T follicular helper cell (primary cell): ENCODE measurements at places on chromosomes 2 and 18.

DNA sequence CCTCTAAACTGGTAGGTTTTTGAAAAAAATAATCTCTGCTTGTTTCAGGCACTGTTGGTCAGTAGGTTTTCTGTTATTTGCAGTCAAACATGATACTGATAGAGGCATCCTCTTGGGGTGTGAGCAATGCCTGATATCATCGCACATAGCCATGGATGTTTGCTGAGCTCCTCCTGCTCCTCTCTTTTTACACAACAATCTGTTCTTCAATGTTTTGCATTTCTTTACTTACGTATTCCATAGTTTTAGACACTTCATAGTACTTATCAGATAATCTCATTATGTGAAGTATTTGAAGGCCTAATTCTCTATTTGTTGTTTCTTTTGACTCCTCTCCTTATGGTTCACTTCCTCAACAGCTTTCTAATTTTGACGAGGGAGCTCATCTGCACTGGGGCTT is 23.0 kb upstream of the HS6ST1 start:
- DNase-seq: no peak

GRCh38 chr2:219886615-219887014 is 259.2 kb downstream of the SLC4A3 start:
- DNase-seq: no peak

DNA sequence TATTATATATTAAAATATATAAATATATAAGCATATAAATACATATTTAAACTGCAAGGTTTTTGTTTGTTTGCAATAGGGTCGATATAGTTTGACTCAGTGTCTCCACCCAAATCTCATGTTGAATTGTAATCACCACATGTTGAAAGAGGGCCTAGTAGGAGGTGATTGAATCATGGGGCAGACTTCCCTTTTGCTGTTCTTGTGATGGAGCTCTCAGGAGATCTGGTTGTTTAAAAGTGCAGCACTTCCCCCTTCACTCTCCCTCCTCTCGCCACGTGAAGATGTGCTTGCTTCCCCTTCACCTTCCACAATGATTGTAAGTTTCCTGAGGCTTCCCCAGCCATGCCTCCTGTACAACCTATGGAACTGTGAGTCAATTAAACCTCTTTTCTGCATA is 2137.3 kb upstream of the CELF4 start:
- no peak for DNase-seq

GRCh38 chr2:46342566-46343315 is 45.5 kb downstream of the EPAS1 start:
- no peak for DNase-seq

- DNase-seq: no peak
Observed at GRCh38 chr2:176239031-176239430, 30.2 kb upstream of the MTX2 start.

DNA sequence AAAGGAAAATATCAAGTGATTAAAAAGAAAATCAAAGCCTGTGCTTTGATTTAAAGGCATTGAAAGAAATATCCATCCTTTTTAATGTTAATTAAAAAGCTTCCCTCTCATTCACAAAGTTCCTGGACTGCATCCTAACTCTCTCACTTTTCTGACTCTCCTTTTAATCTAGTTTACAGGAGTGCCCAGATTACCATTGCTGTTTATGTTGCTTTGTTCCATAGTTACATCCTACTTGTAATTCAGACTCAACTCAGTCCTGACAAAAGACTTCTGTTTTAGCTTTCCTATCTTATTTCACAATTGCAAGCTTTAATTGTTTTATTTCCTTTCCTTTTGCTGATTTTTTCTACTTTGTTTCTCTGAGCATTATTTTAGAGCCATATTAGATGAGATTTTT is 160.7 kb upstream of the DTNA start:
- DNase-seq: no peak

- DNase-seq: no peak
Observed at GRCh38 chr18:62881509-62882016, 166.2 kb downstream of the PHLPP1 start.

DNA sequence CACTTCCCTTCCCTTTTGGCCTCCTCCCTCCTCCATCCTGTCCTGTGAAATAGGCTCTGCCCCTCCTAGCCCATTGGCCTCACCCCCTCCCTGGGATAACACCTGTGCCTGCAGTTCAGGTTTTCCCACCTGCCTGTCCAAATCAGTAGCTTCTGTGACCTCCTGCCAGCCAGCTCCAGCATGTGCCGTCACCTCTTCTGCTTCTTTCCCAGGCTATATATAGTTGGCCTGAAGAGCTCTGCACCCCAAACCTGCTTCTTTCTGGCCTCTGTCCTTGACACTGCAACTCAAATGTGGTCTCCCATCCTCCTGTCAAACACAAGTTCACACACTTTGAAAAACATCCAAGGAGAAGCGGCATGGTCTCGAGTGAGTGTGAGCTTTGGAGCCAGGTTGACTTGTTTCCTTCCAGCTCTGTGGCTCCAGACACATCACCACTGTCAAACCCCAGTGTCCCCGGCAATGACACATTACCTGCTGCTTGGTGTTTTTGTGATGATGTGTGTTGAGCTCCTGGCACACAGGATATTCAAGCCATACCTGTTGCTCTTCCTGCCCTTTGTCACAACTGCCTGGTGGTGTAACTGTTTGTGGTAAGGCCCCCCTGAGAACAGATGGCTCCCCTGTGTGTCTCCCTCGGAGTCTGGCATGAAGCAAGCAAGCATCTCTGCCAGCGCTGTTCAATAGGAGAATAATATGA is 143.6 kb upstream of the DAPL1 start:
- no peak for DNase-seq

DNA sequence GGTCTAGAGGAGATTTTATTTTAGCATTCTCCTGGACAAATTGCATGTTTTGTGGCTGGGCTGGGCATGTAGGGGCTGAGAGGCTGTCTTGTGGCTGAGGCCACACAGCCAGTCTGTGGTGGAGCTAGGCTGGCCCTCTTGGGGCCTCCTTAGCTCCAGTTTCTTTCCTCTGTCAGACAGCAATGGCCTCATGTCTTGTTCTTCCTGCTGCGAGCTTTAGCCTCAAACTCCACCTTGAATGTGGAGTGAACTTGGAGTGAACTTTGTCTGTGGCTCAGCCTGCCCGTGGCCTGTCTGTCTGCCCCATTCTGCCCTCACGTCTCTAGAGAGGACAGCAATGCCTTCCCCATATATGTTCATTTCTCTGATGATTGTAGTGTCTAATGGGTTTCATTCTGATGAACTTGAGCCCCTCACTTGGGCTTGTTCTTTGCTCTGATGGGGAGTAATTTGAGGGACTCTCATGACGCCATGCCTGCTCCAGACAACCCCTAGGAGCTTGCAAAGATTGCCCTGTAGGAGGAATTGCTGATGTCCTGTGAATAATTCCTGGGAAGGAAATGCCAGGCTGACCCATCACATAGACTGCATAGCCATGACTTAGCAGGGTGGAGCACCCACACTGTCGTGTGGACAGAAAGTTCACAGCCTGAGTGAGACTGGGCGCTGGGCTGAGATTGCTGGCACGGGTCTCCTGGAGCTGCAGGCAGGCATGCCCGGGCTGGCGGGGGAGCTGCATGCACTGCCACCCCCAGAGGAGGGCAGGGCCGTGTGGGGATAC is 42.6 kb downstream of the ASAP2 start:
- DNase-seq: no peak

DNA sequence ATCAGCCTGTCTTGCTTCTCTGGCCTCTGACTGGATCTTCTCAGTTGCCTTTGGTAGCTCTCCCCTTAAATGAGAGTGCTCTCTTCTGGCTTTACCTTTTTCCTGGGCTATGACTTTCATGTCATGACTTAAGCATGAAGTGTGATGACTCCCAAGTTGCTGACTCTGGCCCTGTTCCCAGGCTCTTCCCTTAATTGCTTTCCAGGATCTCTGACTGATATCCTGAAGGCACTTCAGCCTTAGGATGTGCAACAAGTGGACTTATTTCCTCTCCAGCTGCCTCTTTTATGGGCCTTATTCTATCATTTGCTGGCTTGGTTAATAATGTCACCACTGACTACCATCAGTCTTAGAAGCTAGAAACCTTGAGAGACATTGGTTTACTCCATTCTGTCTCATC is 17.4 kb downstream of the SEMA4F start:
- no peak for DNase-seq

- no peak for DNase-seq
Observed at GRCh38 chr2:118055512-118056164, 32.6 kb upstream of the INSIG2 start.

- DNase-seq: no peak
Observed at GRCh38 chr18:9898792-9899549, 13.2 kb downstream of the TXNDC2 start.

GRCh38 chr2:230758566-230759480 is 46.2 kb downstream of the CAB39 start:
- no peak for DNase-seq

- no peak for DNase-seq
Observed at GRCh38 chr18:25425024-25425423, 73.1 kb upstream of the ZNF521 start.

DNA sequence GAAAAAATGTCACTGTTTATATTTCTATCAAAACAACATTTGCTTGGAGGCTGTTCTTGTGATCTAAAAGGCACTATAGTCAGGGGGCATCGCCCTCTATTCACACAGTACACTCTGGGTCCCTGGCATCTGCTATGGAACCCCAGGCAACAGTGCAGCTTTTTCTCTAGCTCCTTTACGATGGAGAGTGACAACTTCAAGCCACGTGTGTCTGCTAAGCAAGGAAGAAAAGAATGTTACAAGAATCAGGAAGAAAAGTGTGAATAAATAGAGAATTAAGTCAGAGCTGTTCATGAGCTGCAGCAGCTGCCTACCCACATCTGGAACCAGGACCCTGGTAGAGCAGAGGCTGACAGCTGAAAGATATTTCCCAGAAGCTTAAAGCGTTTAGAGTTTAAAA is 11.2 kb downstream of the RND3 start:
- no peak for DNase-seq

- no peak for DNase-seq
Observed at GRCh38 chr2:37664231-37664643, 7.2 kb downstream of the CDC42EP3 start.

GRCh38 chr2:67054728-67055127 is 342.4 kb upstream of the ETAA1 start:
- DNase-seq: no peak

- no peak for DNase-seq
Observed at GRCh38 chr2:85179541-85179940, 46.3 kb downstream of the TCF7L1 start.

DNA sequence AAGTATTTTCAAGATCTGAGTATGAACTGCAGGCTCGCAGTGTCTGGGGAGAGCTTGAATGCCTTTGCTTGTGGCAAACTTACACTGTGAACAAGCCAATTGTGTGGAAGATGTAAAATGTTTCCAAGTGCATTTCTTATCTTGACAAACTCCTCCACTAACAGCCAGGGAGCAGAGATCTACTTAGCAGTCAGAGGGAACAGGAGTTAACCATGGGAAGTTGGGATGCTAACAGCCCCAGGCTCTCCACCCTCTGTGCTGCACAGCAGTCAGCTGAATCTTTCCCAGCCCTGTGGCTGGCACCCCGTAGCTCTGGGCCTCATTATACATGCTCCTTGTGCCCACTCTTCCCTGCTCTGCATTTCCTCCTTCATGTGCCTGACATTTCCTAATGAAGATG is 450.2 kb downstream of the TSN start:
- no peak for DNase-seq

DNA sequence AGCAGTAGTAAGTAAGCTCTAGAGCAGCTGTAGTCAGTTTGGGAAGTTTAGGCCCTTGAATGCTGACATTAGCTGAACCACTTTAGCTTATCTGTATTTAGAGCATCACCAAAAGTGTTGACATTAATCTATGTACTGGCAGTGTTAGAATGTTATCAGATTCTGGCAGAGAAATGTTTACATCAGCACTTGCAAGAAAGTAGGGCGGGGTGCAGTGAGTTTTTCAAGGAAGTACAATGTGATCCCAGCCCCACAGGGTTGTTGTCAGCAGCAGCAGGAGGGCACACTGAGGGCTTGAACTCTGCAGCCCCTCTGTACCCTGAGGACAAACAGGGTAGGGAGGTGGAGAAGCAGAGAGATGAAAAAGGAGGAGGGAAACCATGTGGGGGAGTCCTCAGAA is 35.5 kb upstream of the RMP24 start:
- DNase-seq: no peak

GRCh38 chr2:168645696-168646338 is 156.6 kb upstream of the NOSTRIN start:
- DNase-seq: no peak

- no peak for DNase-seq
Observed at GRCh38 chr2:220961143-220961860, 610.8 kb downstream of the EPHA4 start.

- DNase-seq: no peak
Observed at GRCh38 chr2:47984041-47984440, 77.7 kb upstream of the FBXO11 start.
